IPS DF 19.7 (cell line): ENCODE measurements at places on chromosomes 2 and 18.

GRCh38 chr2:97834610-97835009 is 121.2 kb downstream of the ZAP70 start:
- DNase-seq, result no peak

- no peak for DNase-seq
These were observed 98.7 kb downstream of the ACVR1 start for GRCh38 chr2:157777427-157777826.

DNA sequence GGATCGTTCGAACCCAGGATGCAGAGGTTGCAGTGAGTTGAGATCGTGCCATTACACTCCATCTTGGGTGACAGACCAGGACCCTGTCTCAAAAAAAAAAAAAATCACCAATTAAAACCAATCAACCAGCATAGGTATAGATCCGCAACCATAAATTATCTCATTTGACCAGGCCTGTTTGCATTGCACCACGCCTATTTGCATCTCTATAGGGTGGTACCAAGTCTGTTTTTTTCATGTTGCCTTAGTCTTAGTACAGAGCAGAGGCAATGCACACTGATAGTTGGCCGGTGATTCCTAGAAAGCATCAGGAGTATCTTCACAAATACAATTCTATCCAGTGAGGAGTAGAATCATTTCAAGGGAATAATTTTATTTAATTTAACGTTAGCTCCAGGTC is 9.3 kb upstream of the NPC1 start:
- DNase-seq, result no peak

DNA sequence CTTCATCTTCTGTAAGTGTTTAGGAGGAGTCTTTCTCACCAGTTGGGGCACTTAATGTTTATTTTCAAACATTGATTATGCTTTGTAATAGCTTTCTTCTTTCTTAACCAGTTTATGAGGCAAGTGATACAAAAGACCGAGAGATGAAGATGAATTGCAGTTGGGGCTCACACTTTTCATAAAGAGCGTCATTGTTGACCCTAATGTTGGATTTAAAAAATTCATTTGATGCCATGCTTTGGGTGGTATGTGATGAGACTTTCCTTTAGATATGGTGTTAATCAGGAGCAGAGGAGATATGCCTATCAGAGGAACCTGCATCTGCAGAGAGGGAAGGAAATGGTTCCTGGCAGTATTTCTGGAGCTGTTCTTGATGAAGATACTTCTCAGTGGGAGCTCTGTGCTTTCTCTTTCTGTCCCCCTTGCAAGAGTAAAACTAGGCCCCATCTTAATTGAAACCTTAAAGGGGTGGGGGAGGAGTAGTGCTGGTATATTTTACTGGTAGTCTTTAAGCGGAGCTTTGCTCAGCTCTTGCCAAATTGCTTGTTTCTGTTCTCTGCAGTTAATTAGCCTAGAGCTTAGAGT is 2.3 kb downstream of the EML4 start:
- DNase-seq, result no peak

DNA sequence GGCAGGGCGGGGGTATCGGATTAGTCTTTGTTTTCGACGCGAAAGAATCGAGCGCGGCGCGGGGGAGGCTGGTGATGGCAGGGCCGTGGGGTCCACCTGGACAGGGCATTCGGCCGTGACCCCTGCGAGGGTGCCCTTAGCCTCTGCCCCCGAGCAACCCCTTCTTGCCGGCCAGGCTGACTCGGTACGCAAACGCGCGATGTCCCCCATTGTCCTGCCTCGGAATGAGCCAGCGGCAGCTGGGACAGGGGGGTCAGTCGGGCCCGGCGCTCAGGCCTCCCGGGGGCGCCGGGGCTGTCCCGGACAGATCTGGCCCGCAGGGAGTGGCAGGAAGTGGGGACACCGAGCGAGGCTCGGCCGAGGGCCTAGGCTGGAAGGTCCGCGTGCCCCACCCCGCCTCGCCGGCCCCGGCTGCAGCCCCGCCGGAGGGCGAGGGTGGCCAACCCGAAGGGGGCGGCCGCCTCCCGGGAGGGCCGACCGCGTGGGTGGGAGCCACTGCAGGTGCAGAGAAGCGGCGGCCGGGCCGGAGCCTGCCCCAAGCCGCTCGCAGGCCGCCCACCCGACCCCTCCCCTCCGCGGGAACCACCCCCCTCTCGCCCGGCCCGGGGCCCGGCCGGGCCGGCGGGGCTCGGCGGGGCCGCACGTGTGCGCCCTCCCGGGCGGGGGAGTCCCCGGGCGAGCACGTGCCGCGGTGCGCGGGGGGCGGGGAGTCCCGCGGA is at the start of gene TET3:
Gene TET3, plus strand, starts transcription at position 708 of the 719 bp plus-strand sequence. CDS start 1,494 bp downstream, outside the sequence.
- DNase-seq, result no peak

GRCh38 chr2:11659115-11659475 is 10.9 kb downstream of the NTSR2 start:
- DNase-seq, result no peak

DNA sequence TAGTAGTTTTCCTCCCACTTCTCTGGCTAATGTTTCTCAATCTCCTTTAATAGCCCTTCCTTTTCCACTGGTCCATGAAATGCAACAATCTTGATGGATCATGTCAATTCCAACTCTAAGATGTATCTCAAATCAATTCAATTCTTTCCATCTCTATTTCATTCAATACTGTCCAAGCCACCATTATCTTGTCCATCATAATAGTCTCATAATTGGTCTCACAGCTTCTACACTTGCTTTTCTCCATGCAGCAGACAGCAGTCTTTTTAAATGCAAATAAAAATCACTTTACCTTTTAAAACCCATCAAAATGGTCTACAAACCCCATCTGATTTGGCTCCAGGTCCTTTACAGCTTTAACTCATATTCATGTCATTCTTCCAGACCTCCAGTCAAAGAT is 226.6 kb downstream of the EPHA4 start:
- DNase-seq, result no peak

DNA sequence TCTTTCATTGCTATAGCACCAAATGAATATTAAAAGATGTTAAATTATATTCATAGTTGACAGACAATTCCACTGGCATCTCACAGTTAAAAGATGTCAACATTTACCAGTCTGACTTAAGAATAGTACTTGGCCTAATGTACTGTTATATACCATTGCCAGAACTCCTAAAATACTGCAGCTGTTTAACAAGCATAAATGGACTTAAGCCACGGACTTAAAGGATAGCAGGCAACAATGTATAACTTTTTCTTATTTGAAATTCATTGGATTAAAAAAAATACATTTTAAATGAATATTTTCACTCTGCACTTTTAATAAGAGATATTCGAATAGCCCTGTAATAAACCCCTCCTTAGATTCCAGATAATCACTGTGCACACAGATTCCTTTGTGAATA is 3.8 kb downstream of the TCF4 start:
- no peak for DNase-seq

DNA sequence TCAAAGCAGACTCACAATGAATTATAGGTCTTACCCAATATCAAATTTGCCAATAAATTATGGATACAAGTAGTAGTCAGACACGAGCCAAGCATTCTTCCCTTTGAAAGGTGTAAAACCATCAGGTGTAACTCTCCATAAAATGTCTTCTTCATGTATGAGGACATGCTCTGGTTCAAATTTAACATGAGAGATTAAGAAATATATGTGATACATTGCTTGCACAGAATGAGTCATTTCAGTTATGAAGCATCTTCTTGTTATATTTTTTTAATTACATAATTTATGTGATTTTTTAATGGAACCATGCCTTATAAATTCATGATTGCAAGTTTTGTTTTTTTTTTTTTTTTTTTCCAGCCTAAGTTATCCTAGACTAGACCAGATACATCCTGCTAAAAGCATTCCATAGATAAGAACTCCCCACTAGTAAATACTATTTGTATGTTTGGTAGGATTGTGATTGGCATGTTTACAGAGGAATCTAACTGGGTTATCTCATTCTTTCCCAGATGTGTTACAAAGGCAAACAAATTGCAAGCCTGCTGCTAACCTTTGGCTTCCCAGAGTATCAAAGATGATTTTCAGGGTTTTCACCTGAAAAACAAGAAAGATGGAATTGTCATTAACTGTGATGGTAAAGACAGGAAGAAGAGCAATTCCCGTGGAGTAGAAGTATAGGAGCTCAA is 621.9 kb downstream of the XIRP2 start:
- DNase-seq, result no peak

- no peak for DNase-seq
These were observed 53.6 kb upstream of the EML6 start for GRCh38 chr2:54669677-54670484.

GRCh38 chr2:72576459-72576858 is 249.4 kb downstream of the EXOC6B start:
- DNase-seq, result no peak

DNA sequence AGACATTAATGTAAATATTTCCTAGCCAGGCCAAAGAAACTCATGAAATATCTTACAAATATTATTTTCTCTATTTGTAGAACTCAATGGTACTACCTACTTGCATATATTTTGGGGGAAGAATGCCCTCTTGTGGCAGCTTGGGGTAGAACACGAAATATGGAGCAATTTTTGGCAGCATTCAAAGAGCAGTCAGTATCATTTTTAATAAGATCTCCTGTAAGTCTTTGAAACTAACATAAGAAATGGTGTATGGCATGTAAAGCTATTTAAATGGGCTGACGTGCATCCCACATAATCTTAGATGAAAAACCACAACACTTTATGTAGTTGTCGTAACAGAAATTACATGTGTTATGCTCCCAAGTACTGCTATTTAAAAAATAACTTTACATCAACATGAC is 62.3 kb upstream of the CCDC195 start:
- DNase-seq, result no peak

DNA sequence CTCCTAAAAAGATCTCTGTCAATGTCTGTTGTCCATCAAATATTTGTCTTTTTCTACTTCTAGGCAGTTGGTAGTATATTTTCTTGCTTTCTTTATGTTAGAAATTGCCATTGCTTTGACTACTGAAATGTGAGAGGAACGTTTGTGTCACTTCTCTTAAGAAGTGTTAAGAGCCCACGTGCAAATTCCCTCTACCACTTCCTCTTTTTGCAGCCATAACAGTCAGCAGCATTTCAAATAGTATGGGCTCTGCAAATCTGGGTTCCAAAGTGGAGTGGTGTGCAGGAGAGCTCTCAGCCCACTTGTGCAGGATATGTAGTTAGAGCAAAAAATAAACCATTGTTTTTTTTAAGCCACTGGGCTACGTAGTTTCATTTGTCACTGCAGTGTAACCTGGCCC is 314.0 kb downstream of the MEIS1 start:
- no peak for DNase-seq

- no peak for DNase-seq
These were observed 431.9 kb downstream of the PLCL1 start for GRCh38 chr2:198236338-198236737.

DNA sequence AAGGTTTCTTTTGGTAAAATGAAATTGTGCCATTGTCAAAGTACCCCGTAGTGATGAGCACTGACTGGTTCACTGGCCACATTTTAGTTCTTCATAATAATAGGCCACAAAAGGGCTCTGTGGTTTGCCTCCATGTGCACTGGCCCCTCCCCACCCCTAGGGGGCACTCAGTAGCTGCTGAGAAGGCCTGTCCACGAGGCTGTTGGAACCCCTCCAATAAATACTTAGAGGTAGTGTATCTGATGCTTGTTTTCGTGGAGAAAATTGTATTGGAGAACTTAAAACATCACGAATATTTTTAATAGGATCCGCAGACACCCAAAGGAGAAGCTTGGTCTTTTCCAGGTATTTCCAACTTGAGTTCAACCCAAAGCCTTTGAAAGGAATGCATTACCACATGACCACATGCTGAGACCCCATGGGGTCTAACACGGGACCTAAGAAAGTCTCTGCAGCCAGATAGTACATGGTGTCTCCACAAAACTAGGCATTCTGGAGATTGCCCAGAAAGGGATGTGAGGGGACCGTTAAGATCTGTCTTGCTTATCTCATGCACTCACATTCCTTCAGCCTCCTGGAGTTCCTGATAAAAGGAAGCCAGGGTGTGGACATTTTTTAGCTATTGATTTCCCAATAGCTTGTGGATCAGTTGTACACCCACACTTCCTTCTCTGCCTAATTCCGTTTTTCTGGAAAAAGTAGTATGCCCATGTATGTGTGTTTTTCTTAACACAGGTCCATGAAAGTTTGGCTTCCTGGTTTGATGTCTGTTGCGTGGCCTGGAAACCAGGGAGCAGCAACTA is 28.5 kb upstream of the NOSTRIN start:
- DNase-seq, result no peak

DNA sequence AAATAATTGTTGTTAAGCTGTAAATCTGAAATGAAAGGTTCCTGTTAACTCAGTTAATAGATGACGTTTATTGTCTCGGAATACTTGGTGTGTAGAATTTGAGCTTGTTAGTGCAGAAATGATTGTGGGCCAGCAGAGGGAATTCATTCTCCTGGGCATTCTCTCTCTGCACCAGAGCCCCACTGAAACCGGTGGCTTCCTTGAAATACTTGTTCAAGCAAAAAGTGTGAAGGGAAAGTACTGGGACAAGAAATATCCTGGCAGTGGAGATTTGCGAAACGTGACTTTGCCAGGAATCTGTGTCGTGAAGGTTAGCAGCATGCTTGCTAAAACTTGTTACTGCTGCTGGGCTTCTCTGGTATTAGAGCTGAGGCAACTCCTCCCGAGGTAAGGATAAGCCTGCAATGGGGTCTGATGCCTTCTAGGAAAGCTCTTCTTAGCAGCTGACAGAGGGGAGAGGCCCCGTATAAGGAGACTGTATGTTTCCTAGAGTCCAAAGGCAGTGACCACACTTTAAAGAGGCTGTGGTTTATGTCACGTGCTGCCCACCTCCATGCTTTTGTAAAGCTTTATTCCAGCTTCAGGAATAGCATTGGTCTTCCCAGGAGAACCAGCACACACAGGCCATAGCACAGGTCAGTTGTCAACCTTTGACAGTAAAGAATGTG is 2.0 kb downstream of the ITGA6 start:
- DNase-seq, result no peak

DNA sequence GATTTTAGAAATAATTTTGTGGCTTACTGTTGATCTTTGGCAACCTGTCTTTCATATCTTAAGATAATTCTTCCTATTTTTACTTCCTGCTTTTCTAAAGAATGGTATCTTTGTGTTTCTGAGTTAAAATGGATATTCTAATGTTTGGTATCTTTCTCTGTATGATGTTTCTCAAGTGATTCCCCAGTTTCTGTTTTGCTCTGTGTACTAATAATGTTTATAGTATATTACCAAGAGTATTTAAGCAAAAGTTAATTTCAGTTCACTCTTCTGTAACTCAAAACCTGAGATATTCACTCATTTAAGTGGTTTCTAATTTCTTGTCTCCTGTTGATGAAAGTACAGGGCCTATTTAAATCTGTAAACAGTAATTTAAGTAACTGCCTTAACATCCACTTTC is 58.3 kb downstream of the CCDC150 start:
- no peak for DNase-seq

GRCh38 chr18:49621717-49622351 is 60.0 kb downstream of the LIPG start:
- no peak for DNase-seq

- DNase-seq, result no peak
These were observed 41.7 kb downstream of the PTPRM start for GRCh38 chr18:7608781-7609201.
